ENCODE measurements at places on chromosomes 7 and 10.

- no peak for DNase-seq
Observed at GRCh38 chr7:47819607-47819920, 128.7 kb downstream of the PKD1L1 start.

GRCh38 chr7:2289111-2289586, 25.1 kb downstream of the SNX8 start:
- no peak for DNase-seq

- DNase-seq, result no peak
Observed at GRCh38 chr10:3068968-3069737, 1.8 kb downstream of the PFKP start.

DNA sequence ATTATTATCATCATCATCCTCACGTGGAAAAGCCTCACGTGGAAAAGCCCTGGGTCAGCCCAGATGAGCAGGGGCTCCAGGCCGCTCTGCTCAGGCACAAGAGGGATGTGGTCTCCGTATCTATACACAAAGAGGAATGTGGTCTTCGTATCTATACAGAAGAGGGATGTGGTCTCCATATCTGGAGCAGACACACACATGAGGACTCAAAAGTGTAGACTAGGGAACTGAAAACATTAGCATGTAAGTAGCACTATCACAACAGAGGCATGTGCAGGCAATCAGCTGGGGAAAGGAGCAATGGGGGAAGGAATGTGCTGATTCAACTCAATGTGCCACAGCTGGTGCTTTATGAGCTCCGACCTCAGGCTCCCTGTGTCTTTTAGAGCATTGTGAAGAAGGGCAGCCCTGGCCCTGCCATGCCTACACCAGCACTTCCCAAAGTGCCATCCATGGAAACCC, 86.5 kb downstream of the PLXNA4 start:
- no peak for DNase-seq

DNA sequence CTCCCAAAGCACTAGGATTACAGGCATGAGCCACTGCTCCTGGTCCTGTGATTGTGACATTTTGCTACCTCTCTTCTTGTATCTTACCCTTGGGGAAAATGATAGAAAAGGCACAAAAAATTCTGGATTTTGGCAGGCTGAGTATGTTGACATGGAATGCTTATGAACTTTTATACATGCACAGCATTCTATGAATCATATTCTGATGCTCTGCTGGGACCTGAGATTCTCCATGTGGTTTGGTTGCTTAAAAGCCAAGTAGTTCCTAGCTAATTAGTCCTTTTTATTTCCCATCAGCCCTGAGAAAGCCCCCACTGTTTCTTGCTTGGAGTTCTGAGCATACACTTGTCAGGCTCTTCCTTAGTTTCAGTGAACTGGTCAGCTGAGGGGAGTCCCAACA, 8.3 kb upstream of the KAZALD1 start:
- DNase-seq, result no peak

- DNase-seq, result no peak
Observed at GRCh38 chr7:74027683-74028320, at the start of gene ELN. Gene ELN (plus strand): TSS chr7:74028173. CDS start chr7:74028188, 15 bp downstream.

GRCh38 chr7:14381936-14382335, 392.5 kb upstream of the ETV1 start:
- no peak for DNase-seq

DNA sequence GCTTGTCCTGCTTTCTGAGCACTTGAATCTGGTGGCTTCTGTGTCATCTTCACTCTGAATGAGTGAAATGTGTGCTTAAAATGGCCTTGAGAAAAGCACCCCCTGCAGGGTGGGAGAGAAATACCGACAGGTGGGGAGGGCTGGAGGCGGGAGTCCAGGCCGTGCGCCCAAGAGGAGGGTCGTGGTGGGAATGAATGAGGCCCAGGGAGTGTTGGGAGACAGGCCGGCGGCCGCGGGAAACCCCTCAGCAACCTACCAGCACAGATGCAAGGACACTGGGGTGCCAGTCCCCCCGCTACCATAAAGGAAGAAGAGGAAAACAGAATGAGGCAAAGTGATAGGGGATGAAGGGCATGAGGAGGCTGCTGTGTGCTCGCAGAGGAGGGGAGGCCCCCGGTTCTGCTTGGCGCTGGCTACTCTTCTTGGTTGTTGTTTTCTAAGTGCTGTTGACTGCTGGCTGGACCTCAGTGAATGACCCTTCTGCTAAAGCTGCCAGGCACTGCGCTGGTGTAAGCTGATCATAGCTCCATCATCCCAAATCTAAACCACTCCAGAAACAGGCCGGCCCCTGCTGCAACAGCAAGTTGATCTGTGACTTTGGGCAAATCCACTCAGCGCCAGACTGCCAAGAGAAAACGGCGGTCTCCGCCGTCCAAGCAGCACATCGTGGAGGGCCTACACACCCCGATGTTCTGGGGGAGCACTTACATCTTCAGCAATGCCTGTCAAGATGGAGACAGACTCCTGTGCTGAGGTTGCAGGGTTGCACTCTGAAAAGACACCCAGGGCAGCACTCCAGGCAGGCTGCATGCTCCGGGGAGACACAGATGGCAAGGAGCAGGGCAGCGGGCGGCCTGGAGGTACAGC, 378.5 kb downstream of the DNAJB6 start:
- no peak for DNase-seq

DNA sequence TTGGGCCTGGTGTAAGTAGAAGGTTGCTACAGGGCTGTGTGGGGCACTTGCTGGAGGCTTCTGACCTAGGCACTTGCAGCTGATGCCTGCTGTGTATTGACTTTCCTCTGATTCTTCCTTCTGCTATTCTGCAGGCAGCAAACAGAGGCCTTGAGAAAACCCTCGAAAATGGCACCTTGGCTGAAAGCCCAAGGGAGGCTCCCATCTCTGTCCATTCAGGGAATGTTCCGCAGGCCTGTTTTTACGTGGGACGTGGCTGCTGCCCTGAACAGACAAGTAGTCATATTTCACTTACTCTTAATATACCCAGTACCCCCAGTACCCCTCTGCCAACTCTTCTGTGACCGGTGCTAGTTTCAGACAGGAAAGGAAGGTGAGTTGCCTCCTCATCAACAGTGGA, 664.7 kb downstream of the INHBA start:
- DNase-seq, result no peak

DNA sequence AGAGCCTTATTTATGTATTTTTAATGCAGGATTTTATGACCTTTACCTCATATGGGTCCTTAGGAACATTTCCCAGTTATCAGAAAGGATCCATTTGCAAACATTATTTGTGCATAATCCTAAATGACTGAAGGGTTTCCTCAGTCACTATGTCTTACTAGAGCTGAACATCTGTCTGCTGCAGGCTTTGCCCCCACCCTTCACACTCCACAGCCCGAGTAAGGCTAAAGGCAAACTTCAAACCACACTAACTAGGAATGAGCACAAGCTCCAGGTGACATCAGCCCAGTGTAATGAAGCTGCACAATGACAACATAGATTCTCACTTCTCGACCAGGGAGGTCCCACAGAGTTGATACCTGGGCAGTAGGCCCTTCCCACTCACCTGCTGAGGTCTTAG, 491.3 kb upstream of the MKI67 start:
- no peak for DNase-seq

DNA sequence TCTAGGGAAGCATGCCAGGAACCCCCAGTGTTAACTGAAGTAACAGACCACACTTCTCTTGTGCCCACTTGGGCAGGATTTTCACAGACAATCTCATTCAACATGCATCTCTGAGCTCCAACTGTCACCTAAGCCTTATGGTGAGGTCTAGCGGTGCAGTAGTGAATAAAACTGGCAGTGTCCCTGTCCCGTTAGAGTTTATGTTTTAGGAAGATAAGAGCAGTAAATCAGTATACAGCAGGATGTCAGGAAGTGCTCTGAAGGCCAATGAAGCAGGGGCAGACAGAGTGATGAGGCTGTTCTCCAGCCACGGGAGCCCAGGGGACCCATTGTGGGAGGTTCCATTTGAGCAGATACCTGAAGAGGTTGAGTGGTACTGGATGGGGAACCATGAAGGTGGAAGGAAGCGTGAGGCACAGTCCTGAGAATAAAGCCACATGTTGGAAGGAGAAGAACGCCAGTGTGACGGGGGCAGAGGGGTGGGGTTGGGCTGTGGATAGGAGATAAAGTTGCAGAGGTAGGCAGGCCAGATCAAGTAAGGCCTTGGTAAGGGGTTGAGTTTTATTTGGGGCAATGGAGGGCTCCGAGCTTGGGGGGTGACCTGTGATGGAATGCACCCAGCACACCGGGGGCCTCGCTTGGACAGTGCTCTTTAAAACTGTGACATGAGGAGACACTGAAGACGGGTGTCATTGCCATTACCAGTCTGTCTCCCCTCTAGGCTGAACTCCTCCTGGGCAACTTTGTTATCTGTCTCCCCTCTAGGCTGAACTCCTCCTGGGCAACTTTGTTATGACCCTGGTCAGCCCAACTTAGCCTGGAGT, 6.6 kb downstream of the GDF10 start:
- DNase-seq, result no peak

DNA sequence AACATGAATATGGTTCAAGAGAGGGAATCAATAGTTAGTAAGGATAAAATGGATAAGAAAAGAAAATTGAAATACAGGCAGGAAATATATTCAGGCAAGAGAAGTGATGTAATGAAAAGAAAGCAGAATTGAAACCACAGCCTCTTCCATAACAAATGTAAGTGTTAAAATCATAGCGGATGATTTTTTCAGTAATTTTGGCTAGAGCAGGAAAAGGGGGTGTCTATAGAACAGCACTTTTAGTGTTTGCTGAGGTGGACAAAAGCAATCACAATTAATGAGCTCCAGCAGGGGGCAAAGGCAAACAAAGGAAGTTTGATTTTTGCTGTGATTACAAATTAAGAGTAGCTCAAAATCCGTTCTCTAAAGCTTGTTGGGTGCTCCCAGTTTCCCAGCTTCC, 79.0 kb downstream of the TRIL start:
- DNase-seq, result no peak

- DNase-seq, result no peak
Observed at GRCh38 chr10:33098951-33099663, 141.1 kb upstream of the ITGB1 start.

DNA sequence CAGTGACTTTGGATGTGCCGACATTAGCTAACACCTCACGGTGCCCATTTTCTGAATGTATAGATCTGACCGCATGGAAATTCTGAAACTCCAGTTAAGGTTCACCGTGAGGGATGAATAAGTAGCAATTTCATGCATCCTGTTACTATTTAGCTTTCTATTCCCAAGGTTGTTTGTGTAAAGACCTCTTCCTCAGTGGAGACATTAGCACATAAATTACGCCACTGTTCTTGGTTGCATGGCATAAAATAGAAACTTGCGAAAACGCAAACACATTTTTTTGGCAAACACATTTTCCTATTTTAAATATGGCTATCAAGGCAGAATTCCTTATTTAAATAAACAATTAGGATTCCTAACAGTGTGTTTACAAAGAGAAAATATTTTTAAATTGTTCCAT, 36.5 kb downstream of the DENND2A start:
- DNase-seq, result no peak

DNA sequence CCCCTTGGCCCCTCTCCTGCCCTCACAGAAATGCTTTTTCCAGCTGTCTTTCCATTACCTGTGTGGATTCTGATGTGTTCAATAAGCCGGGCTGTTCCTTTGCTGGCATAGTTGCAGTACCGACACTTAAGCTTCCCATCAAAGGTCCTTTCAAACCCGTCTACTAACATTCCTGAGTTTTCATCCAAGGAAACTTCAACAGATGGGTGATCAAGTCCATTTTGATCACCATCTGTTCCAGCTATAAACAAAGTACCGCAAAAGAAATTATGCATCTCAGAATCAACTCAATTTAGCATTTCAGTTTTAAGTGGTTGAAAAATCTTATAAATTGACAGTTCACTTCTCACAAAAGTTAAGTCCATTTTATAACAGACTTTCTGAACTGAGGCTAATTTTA, 12.7 kb downstream of the IKZF5 start:
- no peak for DNase-seq

- DNase-seq, result no peak
Observed at GRCh38 chr10:79185067-79185774, 116.5 kb downstream of the ZMIZ1 start.

DNA sequence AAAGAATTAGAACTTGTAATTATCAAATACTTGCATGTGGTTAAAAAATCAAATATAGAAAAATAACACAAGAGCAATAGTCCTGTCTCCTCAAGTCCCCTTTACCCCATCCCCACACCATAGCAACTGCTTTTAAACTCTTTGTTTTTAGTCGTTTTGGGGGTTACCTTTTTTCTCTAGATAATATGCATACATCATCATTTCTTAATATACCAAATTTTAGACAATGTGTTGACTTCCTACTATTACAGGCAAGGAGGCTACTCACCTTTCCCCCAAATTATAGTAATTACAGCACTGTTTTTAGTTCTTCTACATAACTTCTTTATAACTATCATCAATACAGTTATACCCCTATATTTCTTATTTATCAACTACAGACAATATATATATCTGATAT, 57.3 kb downstream of the SLC18A2 start:
- no peak for DNase-seq

- no peak for DNase-seq
Observed at GRCh38 chr10:118472415-118473304, 122.8 kb downstream of the PRLHR start.

GRCh38 chr10:102433619-102434046, 1.3 kb upstream of the CUEDC2 start:
- no peak for DNase-seq

DNA sequence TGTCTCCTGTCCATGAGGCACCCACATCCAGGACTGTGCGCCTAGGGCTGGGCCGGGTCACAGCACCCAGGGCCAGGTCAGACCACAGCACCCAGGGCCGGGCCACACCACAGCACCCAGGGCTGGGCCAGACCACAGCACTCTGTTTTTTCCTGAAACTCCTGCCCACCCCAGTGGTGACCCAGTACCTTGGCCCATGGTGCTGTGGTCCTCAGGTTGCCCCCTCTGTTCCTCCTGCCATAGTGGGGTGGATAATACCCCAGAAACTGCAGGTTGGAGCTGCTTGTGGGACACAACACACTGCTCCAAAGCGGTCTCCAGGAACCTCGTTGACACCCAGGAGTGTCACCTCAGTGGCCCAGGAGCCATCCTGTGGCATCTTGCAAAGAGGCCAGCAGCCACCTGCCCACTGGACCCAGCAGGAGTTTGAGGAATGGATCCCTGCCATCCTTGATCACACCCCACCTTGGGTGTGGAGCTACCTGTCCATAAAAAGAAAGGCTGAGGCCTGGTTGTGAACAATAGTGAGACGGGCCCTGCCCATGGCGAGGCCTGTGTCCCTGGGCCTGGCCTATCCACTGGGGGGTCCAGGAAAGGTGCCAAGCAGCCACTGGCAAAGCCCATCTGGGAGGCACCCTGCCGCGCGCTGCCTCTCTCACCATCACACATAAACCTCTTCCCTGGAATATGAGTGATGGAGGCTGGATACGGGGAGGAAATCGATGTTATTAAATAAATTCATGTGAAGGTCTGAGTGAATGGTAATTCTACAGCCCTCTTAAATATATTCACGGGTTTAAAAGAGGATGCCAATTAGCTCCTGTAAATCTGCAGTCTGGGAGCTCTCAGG, 89.0 kb downstream of the NKX6-2 start:
- DNase-seq, result no peak
